ENCODE measurements at places on chromosomes 12 and 14.
A peak's percentile ranks its signal among the peaks of the same experiment; 100 is the strongest.

GRCh38 chr12:113945174-113946173 lies 20.7 kb downstream of the RBM19 start:
- no peak for DNase-seq

GRCh38 chr12:83823386-83824045 lies 1089.1 kb downstream of the SLC6A15 start:
- DNase-seq: peak; percentile 51

DNA sequence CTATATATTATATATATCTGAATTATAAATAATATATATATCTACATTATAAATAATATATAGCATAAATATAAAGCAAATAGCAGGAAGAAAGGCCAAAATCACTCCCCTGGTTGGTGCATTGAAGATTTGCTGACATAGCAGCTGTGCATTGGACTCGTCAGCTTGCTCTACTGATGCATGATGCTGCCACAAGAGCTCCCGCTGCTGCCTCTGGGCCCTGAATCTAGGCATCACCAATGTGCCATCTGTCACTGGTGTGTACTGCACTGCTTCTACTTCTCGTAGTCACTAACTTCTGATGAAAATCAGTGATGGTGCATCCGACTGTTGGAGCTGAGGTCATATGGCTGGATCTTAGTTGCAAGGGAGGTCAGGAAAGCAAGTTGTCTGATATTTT lies 205.0 kb downstream of the ADAMTS20 start:
- no peak for DNase-seq

DNA sequence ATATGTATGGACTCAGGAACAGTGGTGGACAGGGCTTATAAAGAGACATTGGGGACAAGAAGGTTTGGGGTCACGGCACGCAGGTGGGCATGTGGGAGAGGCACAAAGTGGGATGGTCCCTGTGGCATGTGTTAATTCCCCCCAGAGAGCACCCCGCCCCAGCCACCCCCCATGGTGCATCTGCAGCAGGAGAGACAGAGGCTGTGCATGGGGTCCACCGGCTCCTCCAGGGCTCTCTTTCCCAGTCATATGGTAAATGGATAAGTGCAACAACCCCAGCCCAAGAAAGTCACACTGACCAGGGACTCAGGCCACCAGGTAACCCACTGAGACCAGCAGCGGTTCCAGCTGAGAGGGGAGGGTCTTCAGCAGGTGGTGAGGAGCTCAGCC lies 242.1 kb downstream of the BCL11B start:
- DNase-seq: no peak

- DNase-seq: no peak
These were observed 56.9 kb downstream of the HSP90AA1 start for GRCh38 chr14:102029956-102030355.

GRCh38 chr12:4211372-4211771 lies 62.2 kb upstream of the CCND2 start:
- DNase-seq: no peak

GRCh38 chr14:101859958-101860357 lies 98.4 kb downstream of the PPP2R5C start:
- DNase-seq: no peak

GRCh38 chr12:19130224-19131024 lies 891 bp downstream of the PLEKHA5 start:
- DNase-seq: peak; percentile 11

DNA sequence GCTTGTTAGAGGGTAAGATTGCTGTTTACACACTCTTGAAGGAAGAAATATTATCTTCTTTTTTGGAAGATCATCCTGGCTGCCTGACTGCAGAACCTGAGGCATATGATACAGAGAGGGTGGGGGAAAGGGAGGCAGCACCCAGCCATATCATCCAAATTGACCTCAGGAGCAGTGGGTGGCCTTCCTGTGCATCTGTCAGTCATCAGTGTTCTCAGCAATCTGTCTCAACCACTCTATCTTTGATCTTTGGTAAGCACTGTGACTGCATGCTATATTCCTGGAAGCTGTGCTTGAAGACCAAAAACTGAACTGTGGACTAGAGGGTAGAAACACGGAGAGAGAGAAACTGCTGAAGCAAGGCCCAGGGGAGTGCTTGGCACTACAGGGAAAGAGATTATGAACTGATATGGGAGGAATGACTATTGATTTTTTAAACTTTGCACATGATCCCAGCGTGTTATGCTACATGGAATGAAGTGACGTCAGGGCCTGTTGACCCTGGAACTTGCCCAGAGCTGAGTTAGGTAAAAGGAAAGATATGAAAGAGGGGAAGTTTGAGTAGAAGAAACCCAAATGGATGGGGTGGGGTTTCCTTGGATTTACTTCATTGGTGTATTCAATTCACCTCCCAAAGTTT lies 171.5 kb downstream of the ASCL1 start:
- DNase-seq: no peak

GRCh38 chr12:39972119-39972518 lies 133.8 kb downstream of the SLC2A13 start:
- no peak for DNase-seq

DNA sequence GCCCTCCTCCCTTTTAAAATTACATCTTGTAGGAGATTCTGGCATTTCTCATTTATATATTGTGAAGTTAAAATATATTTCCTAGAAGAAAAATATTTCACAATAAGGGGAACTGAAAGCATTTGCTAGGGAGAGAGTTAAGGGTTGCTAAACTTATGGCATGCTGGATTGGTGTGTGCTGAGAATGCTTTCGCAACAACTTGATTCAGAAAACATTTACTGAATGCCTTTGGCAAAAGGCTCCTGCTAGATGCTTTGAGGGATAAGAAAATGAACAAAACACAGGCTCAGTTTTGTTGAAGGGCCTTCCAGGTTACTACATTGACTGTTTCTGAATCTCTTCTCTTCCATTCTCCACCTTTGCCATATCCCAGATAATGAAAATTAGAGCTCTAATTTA lies 67.5 kb downstream of the DIP2B start:
- DNase-seq: no peak

- no peak for DNase-seq
These were observed 59.0 kb downstream of the FERMT2 start for GRCh38 chr14:52891800-52892199.

Measured in activated CD4-positive, alpha-beta T cell treated with anti-CD3 and anti-CD28 coated beads, Interleukin-2, Interleukin-6, amounts not matched to agents 100 ng/mL and 50 ng/mL, durations not matched to agents 16 hours and 8 hours (primary cell).